Activated CD4-positive, CD25-positive, alpha-beta regulatory T cell (primary cell): ENCODE measurements at places on chromosomes 5 and 9.

- no peak for DNase-seq
These were observed 332.3 kb downstream of the PLK2 start for GRCh38 chr5:58127255-58128220.

DNA sequence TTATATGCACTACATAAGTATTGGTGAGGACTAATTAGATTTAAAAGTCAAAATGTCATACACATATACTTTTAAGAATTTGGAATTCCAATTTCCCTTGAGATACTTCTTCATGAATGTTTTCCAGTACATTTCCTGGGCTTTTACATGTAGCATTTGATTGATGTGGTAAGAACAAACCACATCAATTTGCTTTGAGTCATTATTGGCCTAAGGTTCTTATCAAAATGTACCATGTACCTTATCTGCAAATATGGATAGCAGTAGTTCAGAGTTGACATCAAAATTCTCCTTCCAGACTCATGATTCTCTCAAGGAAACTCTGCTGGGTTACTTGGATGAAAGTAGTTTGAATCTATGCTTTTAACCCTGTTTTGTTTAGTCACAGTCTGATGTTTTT is 2.5 kb downstream of the CAST start:
- DNase-seq: no peak

DNA sequence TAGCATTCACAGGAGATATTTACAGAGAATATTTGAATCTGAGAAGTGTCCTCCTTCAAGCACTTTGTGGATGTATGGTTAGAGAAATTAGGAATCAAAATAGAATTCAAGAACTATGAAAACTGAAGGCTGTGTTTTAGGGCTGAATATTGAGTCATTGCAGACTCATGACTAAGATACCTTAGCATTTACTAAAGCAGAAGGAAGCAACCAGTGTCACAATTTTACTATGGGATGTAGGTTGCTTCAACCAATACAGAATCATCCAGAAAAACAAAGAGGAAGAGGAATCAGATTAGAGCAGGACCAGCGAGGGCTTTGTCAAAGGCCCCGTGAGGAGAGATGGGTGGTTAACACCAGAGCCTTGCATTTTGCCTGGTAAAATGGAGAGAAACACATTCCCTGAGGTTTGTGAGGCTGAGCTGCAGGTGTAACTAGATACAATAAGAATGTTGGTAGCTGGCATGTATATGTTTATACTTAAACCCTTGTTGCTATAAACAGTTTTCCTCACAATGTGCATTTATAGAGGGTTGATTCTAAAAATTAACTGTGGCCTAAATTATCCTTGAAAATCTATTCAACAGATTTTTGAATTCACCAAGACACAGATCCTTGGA is 518.1 kb downstream of the AGTPBP1 start:
- no peak for DNase-seq

DNA sequence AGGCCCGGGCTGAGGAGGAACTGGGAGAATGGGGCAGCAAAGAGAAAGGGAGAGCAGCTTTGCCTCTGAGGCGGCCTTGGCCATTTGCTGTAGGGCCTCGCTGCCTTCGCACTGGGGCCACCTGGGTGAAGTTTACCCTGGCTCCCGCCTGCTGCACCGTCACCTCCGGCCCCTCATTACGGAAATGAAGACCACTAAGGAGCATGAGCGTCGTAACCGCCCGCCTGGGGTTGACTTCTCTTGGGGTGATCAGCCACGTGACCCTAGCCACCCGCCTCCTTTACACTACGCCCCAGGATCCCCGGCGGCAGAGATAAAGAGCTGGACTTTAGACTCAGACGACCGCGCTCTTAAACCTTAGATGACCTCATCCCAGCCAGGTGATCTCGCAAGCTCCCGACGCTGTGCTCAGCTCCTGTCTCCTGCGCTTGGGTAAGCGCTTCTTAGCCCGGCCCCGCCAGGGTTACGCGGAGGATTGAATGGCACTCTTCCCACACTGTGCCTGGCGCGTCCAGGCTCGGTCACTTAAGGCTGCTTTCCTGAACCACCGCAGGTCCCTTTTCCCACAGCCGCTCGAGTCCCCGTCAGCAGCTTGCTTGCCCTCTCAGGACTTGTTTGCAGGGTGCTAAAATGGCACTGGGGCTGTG is 107.9 kb upstream of the LARP1 start:
- DNase-seq: no peak
